LHCN-M2 (cell line): ENCODE measurements at places on chromosomes 5 and 9.

GRCh38 chr5:77776554-77777206 lies 541 bp upstream of the TBCA start:
- no peak for DNase-seq

DNA sequence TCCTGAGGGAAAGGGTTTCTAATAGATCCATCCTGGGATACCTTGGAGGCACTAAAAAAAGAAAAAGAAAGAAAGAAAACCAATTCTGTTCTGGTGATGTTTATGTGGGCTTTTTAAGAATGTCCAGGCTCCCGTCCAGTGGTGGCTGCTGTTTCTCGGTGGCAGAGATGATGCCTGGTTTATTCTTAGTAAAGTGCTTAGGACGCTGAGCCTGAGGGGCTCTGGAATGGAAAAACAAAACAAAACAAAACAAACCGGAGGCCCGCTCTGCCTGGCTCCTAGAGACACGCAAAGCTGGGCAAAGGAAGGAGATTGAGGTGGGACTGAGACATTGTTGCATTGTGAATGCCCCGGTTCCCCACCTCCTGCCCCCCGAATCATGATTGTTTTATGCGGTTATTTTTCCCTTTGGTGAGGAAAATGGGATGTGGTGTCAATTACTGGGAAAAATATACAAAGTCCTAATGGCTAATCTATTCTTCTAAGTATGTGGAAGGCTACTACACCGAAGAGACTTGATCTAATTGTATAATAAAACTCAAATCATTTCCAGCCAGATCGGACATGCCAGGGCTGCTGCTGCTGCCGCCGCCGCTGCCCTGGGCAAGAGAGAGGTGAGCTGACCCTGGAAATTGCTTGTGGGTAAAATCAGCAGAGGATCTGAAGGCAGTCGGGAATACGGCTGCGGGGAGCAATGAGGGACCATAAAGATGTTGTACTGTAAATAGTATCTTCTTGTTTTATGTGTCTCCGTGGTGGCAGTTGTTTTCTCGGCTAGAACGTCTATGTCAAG lies 644.9 kb downstream of the CCDC171 start:
- no peak for DNase-seq

DNA sequence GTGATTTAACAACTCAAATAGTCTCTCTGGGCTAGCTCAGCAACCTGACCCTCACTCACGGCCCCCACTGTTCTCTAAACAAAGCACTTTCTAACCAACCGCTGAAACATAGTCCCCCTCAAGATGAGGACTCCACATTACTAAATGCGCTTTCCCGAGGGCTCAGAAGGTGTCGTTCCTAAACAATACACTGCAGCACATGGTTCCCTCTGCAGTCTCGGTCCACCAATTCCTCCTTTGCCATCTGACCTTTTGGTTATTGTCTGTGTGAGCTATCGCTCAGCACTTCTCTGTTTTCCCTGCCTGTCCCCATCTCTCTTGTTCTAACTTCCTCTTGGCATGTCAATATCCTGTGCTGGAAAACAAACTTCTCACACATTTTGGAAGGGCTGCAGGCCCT lies 7.2 kb downstream of the EPB41L4A start:
- DNase-seq, result no peak

- DNase-seq, result no peak
Measured at GRCh38 chr5:19270153-19270552, 717.8 kb downstream of the CDH18 start.

DNA sequence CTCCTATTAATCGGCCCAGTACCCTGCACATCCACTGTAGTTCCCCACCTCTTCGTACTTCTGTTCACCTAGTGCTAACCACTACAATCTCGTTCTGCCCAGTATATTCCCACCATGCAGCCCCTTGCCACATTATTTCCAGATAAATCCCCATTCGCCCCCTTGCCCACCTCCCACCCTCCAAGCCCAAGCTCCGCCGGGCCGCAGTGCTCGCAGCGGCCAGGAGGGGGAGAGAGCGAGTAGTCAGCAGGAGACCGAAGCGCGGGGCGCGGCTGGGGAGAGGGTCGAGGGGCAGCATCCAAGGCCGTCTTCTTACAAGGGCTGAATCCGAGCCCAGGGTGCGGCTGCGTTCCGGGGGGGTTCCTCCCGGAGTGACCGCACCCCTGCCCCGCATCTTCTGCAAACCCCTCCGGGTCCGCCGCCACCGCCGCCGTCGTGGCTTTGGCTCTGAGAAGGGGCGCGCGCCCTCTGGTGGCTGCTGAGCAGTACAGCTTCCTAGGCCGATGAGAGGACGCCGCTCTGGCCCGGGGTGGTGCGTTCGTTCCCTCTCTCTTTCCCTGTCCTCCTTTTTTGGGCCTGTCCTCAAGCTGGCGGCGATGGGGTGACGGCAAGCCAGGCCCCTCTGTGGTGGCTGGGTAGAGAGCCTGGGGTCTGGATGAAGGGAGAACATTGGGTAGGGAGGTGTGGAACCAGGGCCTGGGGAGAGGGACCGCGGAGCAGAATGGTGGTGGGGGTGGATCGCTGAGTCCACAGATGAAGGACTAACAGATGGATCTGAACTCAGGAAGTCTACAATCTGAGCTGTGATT lies 30.0 kb upstream of the PSD2 start:
- DNase-seq, result peak; percentile 60

DNA sequence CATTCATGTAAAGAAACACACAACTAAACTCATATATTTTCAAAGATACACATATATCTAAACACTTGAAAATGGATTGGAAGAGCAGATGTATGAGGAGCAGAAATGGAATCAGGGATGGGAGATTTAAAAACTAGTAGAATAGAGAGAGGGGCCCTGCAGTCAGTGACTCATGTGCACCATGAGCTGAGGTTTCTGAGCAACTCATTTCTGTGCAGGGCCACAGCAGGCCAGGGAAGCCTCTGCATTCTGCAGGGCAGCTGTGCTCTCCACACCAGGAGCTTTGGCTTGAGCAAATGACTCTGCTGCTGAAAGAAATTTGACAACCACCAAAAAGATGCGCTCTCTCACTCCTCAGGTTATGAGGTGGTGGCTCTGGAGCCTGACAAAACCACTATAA lies 27.1 kb downstream of the LHX6 start:
- peak; percentile 74 for DNase-seq

DNA sequence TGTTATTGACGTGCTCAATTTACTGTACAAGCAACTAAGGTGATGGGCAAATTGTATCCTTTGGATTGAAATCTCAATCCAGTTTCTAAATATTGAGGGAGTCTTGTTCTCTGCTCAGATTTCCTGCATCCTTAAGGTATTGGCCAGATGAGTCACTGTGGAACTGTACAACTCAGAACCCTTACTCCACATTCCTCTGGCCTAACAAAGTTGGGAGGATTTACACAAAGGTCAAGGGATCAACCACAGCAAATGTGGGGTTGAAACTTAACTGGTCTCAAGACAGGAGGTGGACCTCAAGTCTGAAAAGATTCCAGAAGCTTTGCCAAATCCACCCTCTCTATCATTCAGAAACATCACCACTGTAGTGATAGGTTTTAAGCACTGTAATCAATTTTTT lies 81.5 kb upstream of the AGXT2 start:
- DNase-seq, result peak; percentile 94

GRCh38 chr9:36738318-36738976 lies 165.8 kb downstream of the MELK start:
- peak; percentile 23 for DNase-seq

DNA sequence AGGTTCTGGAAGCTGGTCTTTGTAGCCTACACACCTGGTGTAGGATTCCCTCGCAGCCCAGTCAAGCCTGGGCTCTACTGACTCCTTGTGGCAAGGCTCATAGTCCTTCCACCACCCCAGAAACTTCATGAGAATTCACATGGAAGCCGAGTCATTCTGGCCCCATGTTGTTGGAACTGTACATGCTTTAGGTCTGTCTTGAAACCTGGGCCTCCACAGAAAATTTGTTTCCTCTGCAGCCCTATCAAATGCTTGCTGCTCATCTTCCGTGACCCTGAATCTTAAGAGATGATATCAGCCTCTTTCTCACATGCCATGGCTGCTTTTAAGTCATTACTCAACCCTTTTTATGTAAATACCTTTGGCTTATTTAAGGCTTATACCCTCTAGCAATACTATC lies 113.4 kb upstream of the GRHPR start:
- DNase-seq, result peak; percentile 6
